ENCODE measurements at places on chromosomes 3 and 15. TPM values are rescaled to one million over a fixed set of nuclear protein-coding genes. Genes with fewer than 3 reads are reported as not detected.
A peak's percentile ranks its signal among the peaks of the same experiment; 100 is the strongest.

GRCh38 chr3:197366301-197367044 is 68.1 kb upstream of the DLG1 start:
- H3K36me3 ChIP-seq = no peaks in the 10 kb centered on the region
- H3K4me1 ChIP-seq = no peaks in the 10 kb centered on the region
- no peaks in the 10 kb centered on the region for H3K27me3 ChIP-seq
- DNase-seq = peak; percentile 36

- no peaks in the 10 kb centered on the region for H3K4me1 ChIP-seq
- no peaks in the 10 kb centered on the region for H3K36me3 ChIP-seq
- DNase-seq = no peak
- H3K27ac ChIP-seq = no peak overlapping the region
Measured at GRCh38 chr15:52232327-52232726, 41.1 kb upstream of the GNB5 start.

GRCh38 chr15:55267401-55268175 is 22.0 kb downstream of the RAB27A start:
- no peak overlapping the region for H3K4me3 ChIP-seq
- no peaks in the 10 kb centered on the region for H3K4me1 ChIP-seq
- H3K36me3 ChIP-seq = no peaks in the 10 kb centered on the region
- peak overlapping the region; percentile 46 for H3K27ac ChIP-seq

GRCh38 chr15:67826717-67827561 is 1.6 kb downstream of the SKOR1 start:
- no peak for DNase-seq
- H3K4me1 ChIP-seq = peaks cover 11% of the 10 kb centered on the region
- H3K27ac ChIP-seq = no peak overlapping the region
- no peak overlapping the region for H3K4me3 ChIP-seq
- H3K36me3 ChIP-seq = no peaks in the 10 kb centered on the region

DNA sequence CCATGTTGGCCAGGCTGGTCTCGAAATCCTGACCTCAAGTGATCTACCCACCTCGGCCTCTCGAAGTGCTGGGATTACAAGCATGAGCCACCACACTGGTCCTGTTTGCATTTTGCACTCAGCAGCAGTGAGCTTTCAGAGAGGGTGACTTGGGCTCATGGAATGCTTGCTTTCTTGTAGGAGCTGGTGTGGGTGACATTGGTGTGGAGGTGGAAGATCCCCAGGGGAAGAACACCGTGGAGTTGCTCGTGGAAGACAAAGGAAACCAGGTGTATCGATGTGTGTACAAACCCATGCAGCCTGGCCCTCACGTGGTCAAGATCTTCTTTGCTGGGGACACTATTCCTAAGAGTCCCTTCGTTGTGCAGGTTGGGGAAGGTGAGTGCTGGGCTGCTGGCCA is 90.3 kb downstream of the FLNB start:
- H3K4me1 ChIP-seq = peaks cover under 1% of the 10 kb centered on the region
- no peaks in the 10 kb centered on the region for H3K27me3 ChIP-seq
- DNase-seq = no peak
- no peak overlapping the region for H3K27ac ChIP-seq
- no peaks in the 10 kb centered on the region for H3K36me3 ChIP-seq

- no peak overlapping the region for H3K27ac ChIP-seq
- H3K4me1 ChIP-seq = no peaks in the 10 kb centered on the region
Measured at GRCh38 chr15:70486451-70487386, 276.6 kb downstream of the UACA start.

- H3K4me1 ChIP-seq = no peaks in the 10 kb centered on the region
- no peak overlapping the region for H3K4me3 ChIP-seq
- H3K27me3 ChIP-seq = no peaks in the 10 kb centered on the region
- no peak for DNase-seq
- H3K27ac ChIP-seq = no peak overlapping the region
Measured at GRCh38 chr15:47405365-47406162, 311.7 kb upstream of the SEMA6D start.

- no peaks in the 10 kb centered on the region for H3K4me1 ChIP-seq
- no peak overlapping the region for H3K27ac ChIP-seq
Measured at GRCh38 chr3:56732109-56732508, 49.0 kb upstream of the TASOR start.

The GOLGA8R gene
- total RNA-seq = 3.7 TPM

DNA sequence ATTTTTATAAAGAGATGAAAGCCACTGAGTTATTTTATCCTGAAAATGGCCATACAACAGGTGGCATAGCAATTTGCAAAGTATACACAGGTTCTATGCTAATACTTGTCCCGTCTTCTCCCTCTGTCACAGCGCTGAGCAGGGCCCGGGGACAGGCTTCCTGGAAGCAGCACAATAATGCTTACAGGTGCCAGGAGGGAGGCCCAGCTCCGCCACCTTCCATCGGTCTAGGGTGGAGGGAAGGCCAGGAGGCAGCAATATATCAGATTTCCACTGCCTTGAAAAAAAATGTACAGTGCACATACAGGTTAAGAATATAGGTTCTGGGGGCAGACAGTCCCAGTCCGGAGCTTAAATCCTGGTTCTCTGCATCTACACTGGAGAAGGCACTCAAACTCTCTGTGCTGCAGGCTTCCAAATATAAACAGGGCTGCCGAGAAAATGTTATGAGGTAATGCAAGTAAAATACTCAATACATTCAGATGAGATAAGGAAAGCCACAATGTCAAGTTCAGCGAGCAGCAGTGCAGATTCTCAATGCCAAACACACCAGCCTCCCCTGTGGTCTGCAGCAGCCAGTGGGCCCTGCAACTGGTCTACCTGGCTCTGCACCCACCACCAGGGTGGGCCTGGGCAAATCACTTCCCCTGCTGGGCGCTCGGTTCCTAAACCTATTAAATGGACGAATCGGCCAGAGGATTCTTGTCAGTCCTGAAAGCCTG is 189.6 kb downstream of the XXYLT1 start:
- no peaks in the 10 kb centered on the region for H3K27me3 ChIP-seq
- no peak overlapping the region for H3K4me3 ChIP-seq
- peak; percentile 61 for DNase-seq
- no peaks in the 10 kb centered on the region for H3K36me3 ChIP-seq
- no peaks in the 10 kb centered on the region for H3K4me1 ChIP-seq

The SST gene
- not detected for total RNA-seq

- no peaks in the 10 kb centered on the region for H3K36me3 ChIP-seq
- H3K4me1 ChIP-seq = no peaks in the 10 kb centered on the region
Measured at GRCh38 chr15:66294157-66294931, 976 bp downstream of the DIS3L start.

- H3K27me3 ChIP-seq = no peaks in the 10 kb centered on the region
- no peaks in the 10 kb centered on the region for H3K4me1 ChIP-seq
- no peaks in the 10 kb centered on the region for H3K36me3 ChIP-seq
- H3K4me3 ChIP-seq = no peak overlapping the region
- H3K27ac ChIP-seq = no peak overlapping the region
Measured at GRCh38 chr3:114645392-114645791, 351.6 kb downstream of the TIGIT start.

All from prostate gland (tissue), 2 donors.